Activated CD8-positive, alpha-beta memory T cell treated with anti-CD3 and anti-CD28 coated beads for 1 hour (primary cell): ENCODE measurements at places on chromosomes 7 and 10.

DNA sequence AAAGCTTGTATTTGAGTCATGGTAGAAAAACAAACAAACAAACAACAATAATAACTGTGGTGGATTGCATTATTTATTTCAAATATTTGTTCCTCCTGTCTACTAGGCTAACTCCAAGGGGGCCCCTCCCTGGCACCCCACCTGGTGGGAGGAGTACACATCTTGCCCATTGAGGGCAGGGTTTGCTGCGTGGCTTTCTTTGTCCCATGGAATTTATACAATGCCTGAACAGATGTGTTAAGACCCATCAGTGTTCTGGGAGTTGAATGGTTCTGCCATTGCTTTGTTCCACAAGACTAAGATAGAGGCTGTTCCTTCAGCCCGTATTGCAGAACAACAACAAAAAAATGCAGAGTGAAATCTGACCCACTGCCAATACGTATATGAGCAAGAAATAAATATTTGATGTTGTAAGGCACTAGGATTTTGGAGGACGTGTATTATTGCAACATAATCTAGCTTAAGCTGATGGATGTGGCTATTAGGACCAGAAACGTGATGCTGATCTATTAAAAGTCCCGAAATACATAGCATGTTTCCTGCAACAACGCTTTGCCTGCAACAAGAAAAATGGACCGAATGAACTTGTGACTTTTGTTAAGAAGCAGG, 119.1 kb upstream of the JCAD start:
- no peak for DNase-seq

GRCh38 chr10:16952610-16953009, 135.4 kb upstream of the RSU1 start:
- no peak for DNase-seq

DNA sequence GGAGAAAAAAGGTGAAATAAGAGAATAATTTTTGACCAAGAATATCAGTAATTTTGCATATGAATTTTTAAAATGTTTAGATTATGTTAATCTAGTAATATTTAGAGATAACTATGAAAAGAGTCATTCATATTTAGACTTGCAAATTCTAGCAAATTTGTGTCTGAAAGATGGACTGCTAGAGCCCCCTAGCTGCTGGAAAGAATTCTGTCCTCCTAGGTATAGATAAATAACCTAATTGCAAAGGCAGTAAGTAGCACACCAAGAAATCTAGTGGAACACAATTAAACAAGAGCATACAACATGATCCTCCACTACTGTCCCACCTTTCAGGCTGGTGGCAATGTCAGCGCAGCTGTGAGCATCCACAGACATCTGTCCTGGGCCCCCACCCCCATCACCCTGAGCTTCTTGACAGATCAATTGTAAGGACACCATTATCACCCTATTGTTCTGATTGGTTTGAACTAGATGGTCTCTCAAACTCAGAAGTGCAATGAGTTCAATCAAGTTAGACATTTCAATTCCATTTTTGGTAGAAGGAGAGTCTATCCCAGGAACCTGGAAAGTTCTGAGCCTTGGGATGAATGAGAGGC, 15.0 kb upstream of the GFRA1 start:
- DNase-seq, result no peak

- DNase-seq, result no peak
These were observed 7.7 kb downstream of the CASP2 start for GRCh38 chr7:143295870-143296269.

- DNase-seq, result no peak
These were observed 231.3 kb upstream of the SH2B2 start for GRCh38 chr7:102055181-102055976.

DNA sequence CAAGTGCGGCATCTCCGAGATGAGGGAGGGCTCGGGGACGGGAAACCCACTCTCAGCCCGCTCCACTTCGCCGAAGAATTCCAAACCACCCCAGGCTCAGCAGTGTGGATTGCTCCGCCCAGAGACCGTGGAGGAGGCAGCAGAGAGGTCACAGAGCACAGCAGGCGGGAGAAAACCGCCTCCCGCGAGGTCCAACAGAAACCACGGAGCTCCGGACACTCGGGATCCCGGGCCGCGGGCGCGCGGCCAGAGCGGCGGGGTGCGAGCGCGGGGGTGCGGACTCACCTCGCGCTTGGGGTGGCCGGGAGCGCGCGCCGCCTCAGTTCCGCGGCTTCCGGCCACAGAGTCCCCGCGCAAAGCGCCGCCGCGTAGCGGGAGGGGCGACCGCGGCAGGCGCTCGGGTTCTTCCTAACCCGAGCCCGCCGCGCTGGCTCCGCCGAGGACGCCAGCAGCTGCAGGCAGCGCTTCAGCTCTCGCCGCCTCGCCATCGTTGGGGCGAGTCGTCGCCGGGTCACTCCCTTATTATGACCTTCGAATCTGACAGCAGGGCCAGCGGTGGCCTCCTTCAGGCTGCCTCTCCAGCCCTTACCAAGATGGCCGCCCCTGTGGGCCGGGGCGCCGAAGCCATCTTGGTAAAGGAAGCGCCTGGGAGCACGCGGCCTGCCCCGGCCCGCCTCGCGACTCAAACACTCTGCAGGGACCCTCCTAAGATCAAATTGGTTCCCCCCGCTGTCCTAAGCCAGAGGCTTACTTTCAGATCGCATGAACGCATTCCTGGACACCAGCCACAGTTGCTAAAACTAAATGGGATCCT, at the start of gene NAPEPLD:
NAPEPLD (minus strand) TSS at position 106 of the 814 bp plus-strand sequence. CDS start 20,323 bp downstream, outside the sequence.
- DNase-seq, result peak; percentile 52

GRCh38 chr10:78935697-78936407, 132.9 kb upstream of the ZMIZ1 start:
- no peak for DNase-seq

DNA sequence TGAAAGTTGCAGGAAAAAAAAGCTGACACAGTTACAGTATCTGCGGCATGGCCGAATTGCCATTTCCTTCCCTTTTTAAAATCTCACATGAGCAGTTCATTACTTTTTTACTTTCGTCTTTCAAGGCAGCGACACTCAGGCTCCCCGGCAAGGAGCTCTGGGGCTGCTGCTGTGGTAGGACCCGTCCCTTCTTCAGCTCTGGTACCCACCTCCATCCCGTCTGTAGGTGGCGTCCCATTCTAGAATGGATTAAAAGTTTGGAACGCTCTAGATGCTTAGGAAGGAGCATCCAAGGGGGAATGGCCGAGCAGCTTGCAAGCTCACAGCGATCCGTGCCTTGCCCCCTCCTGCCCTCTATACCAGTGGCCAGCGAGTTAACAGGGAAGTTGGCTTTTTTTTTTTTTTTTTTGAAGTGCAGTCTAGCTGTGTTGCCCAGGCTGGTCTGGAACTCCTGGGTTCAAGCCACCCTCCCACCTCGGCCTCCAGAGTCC, 22.8 kb upstream of the TTYH3 start:
- no peak for DNase-seq

DNA sequence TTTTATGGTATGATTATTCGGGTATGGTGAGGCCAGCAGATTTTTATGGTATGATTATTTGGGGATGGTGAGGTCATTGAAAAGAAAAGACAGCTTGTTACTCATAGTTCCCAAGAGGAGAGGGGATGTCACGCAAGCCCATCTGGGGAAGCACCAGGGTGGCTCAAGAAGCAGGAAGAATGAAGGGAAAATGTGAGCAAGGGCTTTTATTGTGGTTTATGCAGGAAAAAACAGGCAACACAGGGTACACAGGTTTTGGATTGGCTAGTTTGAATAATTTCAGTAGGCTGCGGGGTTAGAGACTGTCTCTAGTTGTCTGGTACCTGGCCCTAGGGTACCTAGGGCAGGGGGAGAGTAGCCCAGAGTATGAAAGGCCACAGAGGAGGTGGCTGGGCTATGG, 26.8 kb upstream of the DGKI start:
- DNase-seq, result no peak

DNA sequence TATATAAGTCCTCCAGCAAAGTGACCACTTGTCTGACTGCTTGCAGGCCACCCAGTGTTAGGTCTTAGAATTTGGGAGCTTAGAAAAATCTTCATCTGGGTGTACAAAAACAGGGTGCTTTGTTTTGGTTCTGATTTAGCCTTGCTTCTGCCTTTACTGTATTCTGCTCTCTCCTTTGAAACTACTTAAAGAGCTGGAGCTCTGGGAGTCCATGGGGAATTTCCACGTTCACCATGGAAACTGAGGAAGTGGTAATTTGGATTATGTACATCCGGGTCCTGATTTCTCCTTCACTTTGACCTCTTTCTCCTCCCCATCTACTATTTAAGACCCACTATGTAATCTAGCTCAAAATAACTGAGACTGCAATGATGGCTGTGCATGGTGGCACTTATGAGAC, 103.0 kb downstream of the JAZF1 start:
- no peak for DNase-seq

DNA sequence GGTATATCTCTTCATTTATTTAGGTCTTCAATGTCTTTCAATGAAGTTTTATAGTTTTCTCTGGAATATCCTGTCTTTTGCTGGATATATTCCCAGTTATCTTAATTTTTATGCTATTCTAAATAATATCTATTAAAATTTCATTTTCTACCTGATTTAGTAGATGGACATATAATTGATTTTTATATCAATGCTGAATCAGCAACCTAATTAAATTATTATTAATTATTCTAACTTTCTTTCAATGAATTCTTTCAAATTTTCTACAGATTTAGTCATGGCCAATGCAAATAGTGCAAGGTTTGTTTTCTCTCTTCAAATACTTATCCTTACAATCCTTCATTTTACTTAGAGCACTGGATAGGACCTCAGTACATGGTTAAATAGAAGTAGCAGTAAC, 56.8 kb downstream of the DENND11 start:
- DNase-seq, result no peak

GRCh38 chr10:132129431-132129830, 57.3 kb upstream of the DPYSL4 start:
- no peak for DNase-seq

- DNase-seq, result no peak
These were observed 684 bp upstream of the HOXA5 start for GRCh38 chr7:27143950-27144780.

DNA sequence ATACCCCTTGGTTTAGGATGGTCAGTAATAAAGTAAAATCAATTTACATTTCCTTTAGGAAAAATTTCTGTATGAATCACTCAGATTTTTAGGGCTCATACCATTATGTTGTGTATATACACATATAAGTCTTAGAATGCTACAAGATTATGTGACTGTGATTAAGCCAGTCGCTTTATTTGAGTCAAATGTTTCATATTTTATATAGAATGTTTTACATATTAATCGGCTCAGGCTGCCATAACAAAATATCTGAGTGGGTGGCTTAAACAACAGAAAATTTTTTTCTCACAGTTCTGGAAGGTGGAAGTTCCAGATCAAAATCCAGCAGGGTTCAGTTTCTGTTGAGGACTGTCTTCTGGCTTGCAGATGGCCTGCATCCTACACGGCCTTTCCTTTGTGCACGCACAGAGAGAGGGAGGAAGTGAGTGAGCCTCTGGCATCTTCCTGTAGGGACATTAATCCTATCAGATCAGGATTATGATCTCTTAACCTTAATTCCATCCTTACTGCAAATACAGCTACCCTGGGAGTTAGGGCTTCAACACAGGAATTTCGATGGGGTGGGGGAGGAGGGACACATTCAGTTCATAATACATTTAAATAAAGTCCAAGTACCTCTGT, 198.0 kb downstream of the PHF14 start:
- DNase-seq, result no peak

DNA sequence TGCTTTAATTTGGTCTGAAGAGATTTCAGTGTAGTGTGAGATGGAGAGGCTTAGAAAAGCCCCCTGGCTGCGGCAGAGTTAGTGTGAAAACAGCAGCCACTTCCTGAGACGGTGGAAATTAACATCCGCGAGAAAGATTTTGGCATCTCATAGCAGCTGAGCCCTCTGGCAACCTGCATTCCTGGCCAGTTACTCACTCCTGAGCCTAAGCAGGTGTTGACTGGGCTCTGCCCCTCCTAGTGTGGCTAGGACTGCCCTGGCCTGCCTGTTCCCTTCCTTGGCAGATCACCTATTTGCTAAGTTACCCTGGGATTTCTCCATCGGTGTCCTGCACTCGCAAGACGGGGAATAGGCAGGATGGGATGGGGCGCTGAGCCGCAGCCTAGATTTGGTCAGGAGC, 57.6 kb upstream of the LMTK2 start:
- no peak for DNase-seq

DNA sequence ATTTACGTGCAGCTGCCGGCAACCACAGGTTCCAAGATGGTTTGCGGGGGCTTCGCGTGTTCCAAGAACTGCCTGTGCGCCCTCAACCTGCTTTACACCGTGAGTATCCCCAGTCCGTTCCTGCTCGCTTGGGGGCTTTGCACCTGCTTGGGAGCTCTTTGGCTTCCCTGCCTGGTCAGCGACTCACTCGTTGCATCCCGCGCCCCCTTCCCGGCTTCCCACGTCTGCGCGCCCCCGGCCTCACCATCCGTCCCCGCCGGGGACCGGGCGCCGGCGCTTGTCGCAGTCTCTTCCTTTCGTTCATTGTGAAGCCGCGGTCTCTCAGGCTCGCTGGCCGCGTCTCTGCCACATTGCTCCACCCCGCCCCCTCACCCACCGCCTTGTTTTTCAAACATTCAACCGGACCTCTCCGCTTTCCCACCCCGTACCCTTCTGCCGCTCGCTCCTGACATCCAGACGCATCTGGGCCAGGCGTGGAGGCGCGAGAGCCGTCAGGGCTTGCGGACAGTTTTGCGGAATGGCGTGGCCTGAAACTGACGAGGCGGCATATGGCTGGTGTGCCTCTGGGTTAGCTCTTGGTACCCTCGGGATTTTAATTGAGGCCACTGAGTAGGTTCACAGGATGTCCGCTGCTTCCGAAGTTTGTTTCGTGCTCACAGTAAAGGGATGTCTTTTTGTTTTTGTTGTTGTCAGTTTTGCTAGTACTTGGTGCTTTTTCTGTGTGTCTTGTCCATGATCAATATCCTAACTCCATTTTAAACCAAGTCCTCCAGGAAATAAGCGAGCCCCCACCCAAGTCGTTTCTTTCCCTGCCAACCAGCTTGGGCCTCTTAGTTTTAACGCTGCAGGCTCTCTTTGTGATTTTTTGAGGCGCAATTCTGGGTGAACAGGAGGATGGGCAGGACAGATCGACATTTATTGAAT, 639 bp downstream of the TSPAN13 start:
- DNase-seq, result no peak

- DNase-seq, result no peak
These were observed 68.4 kb downstream of the CREB3L2 start for GRCh38 chr7:137933270-137934017.

- no peak for DNase-seq
These were observed 7.3 kb downstream of the AASS start for GRCh38 chr7:122136639-122137245.
